ENCODE measurements at places on chromosomes 5 and 9.

DNA sequence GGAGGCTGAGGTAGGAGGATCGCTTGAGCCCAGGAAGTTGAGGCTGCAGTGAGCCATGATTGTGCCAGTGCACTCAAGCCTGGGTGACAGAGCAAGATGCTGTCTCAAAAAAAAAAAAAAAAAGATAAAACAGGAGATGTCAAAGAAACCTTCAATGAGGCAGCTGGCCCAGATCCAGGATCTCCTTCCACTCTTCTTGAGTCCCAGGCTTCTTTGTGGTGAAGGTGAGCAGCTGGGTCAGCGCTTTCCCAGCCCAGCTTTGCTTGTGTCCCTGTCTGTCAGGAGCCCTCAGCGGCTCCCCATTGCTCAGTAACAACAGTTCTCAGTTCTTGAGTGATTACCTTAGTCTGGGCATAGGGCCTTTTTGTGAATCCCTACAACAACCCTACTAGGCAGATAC is 69.4 kb upstream of the PSD2 start:
- no peak for DNase-seq

GRCh38 chr5:31754741-31755675 is 116.1 kb downstream of the PDZD2 start:
- no peak for DNase-seq

GRCh38 chr9:116646661-116647514 is 40.2 kb upstream of the TRIM32 start:
- no peak for DNase-seq

GRCh38 chr9:83721509-83721908 is 13.8 kb upstream of the UBQLN1 start:
- DNase-seq, result no peak

DNA sequence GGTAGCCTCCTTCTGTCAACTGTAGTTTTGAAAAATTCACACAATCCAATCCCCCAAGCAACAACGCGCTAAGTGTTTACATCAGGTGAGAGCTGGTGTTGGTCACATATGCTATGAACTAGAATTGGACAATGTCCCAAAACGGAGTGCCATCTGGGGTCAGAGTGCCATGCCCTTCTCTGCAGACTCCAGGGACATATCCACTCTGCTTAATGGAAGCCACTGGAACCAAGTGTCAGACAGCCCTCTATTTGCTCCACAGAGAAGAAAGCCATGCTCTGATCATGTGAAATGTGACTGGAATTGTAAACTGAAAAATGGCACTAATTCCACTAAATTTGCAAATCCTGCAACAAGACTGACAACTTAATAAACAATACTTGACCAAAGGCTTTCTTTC is 12.2 kb downstream of the ABCA1 start:
- no peak for DNase-seq

DNA sequence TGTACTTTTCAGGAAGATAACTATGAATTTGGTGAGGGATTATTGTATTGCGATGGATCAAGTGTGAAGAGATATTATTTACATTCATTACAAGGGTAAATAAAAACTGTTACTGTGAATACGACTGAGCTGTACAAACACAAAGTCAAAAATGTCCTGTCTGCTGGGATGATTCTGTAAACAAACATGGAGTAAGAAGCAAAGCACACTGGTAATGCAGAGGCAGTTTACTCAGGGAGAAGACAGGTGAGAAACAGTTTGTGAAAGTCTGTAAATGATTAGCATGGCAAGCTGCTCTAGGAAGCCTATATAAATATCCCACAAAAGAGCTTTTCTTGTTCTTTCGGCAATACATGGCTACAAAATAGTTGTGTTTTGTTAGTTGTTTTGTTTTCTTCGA is 115.4 kb upstream of the GNA14 start:
- DNase-seq, result no peak

- DNase-seq, result no peak
Observed at GRCh38 chr5:1896602-1897376, 14.1 kb upstream of the IRX4 start.

DNA sequence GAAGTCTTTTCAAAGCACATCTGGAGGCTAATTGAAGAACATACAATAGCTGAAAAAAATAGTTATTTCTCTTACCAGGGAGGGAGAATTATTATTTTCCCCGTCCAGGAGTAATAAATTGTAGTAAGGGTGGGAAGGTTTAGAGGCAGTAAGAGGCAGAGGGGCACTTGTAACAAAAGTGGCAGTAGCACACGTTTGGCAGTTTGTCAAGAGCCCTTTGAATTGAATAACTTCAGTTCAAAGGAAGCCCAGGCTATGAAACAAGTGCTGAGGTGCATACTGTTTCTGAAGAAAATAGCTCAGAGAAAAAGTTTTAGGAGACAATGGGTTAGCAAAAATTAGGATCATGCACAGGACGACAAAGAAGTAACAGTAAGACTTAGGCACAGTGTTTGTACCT is 451.3 kb downstream of the LRRC70 start:
- DNase-seq, result no peak

DNA sequence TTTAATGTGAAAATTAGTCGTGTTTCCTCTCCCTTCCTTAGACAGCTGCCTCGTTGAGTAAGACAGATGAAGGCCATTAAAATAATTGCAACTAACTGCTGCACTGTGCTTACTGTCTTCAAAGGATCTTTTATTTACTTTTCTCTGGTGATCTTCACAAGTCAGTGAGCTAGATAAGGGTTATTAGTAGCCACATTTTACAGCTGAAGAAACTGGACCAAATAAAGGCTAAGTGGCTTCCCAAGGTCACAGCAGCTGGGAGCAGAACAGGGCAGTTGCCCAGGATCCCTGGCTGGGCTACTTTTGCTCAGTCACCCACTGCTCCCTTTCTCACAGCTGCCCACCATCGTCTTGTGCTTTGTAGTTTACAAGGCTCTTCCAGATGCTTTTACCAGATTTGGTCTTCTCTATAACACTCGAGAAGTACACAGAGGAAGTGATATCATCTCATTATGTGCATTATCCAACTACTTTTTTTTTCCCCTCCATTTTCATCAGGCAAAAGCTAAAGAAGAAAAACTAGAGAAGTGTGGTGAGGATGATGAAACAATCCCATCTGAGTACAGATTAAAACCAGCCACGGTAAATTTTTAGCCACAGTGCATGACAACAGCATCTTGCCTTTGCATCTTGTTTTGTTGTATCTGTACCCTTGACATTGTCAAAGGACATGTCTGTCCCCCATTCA is 61.8 kb downstream of the ERAP1 start:
- no peak for DNase-seq
